SHP77 (cell line): ENCODE measurements at places on chromosomes 12 and 14.
A peak's percentile ranks its signal among the peaks of the same experiment; 100 is the strongest.

- DNase-seq, result no peak
Observed at GRCh38 chr14:55383541-55384140, 28.0 kb downstream of the ATG14 start.

GRCh38 chr14:45246151-45246550, 6.9 kb downstream of the MIS18BP1 start:
- no peak for DNase-seq

GRCh38 chr14:104370256-104370870, 209.2 kb upstream of the C14orf180 start:
- DNase-seq, result peak; percentile 53

- DNase-seq, result no peak
Observed at GRCh38 chr14:48974994-48975393, 611.2 kb downstream of the RPS29 start.

GRCh38 chr14:102688290-102688689, 89.0 kb upstream of the TRAF3 start:
- DNase-seq, result no peak

DNA sequence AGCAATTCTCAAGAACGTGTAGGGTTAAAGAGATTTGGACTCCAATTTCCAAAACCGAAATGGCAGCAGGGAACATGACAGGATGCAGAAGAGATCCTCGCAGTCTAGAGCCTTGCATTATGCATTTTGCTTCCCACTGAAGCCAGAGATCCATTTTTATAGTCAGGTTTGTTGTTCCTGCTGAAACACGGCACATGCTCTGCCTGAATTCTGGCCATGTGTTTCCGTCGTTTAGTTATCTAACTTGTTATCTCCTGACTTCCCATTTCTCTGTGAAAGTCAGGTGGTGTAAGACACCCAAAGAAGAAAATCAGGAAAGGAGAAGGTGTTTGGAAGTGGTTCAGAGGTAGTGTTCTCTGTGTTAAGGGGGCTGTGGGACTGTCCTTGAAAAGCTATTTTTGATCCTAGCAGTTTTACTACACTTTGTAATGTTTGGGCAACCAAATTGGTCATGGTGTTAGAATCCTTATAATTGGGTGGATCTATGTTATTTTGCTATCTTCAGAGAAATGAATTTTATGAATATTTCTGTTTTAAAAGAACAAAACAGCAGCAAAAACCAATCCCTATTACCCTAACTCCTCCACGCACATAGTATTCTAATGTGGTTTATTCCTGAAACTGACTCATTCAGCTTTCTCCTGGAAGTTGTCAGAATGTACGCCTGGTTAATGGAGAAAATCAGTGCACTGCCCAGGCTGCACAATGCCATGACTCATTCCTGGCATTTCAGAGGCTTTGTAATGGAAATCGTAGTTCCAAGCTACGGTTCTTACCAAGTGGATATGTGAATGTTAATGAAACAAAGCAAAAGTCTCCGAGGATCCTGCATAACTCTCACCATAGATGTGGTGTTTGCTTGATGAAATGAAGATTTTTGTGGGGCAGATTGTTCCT, 110.1 kb downstream of the SAMD4A start:
- no peak for DNase-seq

DNA sequence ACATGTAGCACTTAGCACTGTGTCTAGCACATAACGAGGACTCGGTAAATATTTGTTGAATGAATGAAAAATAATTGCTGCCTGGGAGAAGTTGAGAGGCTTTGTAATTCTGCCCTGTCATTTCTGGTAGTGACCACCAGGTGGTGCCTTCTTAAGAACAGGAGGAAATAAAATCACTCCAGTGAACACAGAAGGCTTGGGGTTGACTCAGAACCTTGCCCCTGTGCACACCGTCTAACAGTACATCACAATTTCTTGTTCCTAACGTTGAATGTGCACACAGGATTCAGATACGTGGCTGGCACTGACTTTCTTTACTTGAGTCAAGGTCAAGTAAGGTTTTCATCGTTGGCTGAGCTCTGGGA, 91.8 kb downstream of the RGS6 start:
- peak; percentile 52 for DNase-seq

DNA sequence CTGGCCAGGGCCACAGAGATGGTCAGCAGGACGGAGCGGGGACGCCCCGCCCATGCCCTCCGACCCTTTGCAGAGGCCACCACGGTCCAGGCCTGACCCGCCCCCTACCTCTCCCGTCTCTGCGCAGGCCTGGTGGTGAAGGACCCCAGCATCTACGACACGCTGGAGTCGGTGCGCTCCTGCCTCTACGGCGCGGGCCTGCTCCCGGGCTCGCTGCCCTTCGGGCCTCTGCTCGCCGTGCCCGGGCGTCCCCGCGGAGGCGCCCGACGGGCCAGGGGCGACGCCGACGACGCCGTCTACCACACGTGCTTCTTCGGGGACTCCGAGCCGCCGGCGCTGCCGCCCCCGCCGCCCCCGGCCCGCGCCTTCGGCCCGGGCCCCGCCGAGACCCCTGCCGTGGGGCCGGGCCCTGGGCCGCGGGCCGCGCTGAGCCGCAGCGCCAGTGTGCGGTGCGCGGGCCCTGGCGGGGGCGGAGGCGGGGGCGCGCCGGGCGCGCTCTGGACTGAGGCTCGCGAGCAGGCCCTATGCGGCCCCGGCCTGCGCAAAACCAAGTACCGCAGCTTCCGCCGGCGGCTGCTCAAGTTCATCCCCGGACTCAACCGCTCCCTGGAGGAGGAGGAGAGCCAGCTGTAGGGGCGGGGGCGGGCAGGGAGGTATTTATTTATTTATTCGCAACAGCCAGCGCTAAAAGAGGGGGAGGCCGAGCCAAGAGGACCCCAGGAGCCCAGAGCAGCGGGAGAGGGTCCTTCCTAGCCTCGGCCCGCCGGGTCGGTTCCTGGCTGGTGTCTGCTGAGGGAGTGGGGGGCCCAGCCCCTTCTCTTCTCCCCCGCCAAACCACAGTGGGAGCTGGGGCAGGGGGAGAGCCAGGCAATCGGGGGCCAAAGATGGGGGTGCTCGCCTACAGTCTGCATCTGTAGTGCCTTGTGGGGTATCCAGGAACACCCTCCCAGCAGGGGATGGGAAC, 8.1 kb downstream of the TAMALIN start:
- no peak for DNase-seq

DNA sequence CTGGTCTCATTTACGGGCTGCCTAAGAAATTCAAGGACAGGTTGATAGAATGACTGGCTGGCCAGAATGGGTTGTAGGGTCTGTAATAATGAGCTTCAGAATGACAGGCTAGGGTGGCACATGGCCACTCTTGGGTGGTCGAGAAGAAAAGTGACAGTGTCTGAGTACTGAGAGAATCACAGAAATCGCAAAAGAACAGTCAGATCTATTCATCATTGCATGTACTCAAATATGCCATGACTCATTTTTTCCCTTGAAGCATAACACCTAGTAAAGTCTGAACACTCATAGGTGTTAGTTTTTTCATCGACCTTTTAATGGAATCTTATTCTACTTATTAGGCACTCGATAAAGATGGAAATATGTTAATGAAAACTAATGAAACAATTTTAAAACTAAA, 37.8 kb upstream of the SEL1L start:
- DNase-seq, result no peak

- DNase-seq, result no peak
Observed at GRCh38 chr14:50798048-50798421, 32.9 kb downstream of the NIN start.

GRCh38 chr12:84976133-84976532, 59.9 kb downstream of the TSPAN19 start:
- no peak for DNase-seq

GRCh38 chr14:93395231-93395630, 35.5 kb upstream of the UNC79 start:
- no peak for DNase-seq

DNA sequence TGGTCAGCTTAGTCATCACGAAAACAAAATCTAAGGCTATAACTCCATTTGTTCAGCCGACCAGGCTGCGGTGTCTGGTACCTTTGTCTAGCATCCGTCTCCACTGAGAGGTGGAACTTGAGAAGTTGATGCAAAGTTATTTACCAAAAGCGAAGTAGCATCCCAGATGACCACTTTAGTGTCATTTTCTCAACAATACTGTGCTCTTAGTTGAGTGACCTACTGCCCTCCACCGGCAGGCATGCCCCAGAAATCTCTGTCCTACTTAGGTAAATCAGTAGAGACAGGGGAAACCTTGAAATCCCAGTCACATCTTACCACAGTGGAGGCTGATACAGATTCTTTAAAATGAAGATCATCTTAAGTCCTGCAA, 1.3 kb upstream of the ST8SIA1 start:
- no peak for DNase-seq

GRCh38 chr12:117686911-117687377, 281.8 kb downstream of the KSR2 start:
- DNase-seq, result no peak

- no peak for DNase-seq
Observed at GRCh38 chr14:55780156-55780946, 200.3 kb downstream of the KTN1 start.

GRCh38 chr12:46174061-46174662, 94.7 kb downstream of the SLC38A1 start:
- DNase-seq, result no peak

DNA sequence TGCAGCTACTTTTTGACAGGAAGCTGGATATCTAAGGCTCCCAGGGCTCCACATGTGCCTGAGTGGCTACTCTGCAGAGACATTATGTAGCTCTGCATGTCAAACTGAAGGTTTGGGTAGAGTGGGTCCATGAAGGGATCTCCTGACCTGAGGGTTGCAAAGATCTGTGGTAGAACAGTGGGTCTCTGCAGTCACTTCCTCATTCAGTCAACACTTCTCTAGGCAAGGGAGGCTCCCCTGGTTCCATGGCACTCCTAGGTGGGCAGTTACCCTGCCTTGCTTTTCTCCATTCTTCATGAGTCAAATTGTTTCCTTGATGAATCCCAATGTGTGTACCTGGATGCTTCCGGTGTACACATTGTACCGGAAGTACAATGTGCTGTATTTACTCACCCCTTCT, 57.4 kb downstream of the CMAS start:
- no peak for DNase-seq

DNA sequence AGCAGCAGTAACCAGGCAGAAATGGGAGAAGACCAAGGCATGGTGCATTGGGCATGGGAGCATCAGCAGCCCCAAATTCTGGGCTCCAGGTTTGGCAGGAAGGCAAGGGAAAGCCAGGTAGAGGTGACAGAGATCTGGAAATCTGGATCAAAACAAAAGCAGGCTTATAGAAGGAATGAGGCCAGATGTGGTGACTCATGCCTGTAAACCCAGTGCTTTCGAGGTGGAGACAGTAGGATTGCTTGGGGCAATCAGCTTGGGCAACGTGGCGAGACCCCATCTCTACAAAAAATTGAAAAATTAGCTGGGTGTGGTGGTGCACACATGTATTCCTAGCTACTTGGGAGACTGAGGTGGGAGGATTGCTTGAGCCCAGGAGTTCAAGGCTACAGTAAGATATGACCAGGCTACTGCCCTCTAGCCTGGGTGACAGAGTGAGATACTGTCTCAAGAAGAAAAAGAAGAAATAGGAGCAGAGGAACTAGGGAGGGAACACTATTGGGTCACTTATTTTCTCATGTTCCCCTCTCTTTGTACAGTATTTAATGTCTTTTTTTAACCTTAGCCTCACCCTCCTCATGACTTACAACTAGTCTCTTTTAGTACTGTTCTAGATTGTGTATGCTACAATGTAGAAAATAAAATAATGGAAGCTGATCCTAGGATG, 25.1 kb downstream of the SLC4A8 start:
- no peak for DNase-seq

GRCh38 chr14:54944737-54945391, 42.2 kb upstream of the GCH1 start:
- DNase-seq, result no peak

GRCh38 chr12:40534828-40535227, 157.4 kb upstream of the CNTN1 start:
- no peak for DNase-seq

DNA sequence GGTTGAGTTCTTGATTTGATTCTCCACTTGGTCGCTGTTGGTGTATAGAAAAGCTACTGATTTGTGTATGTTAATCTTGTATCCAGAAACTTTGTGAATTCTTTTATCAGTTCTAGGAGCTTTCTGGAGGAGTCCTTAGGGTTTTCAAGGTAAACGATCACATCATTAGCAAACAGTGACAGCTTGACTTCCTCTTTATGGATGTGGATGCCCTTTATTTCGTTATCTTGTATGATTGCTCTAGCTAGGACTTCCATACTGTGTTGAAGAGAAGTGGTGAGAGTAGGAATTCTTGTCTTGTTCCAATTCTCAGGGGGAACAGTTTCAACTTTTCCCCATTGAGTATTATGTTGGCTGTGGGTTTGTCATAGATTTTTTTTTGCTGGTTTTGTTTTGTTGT, 12.4 kb downstream of the MTRFR start:
- DNase-seq, result no peak

DNA sequence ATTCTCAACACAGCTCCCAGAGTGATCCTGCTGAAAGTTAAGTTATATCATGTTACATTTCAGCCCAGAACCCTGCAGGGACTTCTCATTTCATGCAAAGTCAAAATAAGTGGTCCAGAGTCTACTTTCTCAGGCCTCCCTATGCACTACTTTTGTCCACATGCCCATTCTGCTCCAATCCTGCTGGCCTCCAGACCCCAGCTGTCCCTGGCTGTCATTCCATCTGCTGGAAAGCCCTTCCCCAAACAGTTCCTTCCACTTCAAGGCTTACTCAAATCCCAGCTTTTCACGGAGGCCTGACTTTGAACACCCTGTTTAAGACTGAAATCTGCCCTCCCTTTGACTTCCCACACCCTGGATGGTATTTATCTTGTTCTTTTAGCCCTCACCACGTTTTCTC, 109.8 kb upstream of the DNM1L start:
- DNase-seq, result no peak
